ENCODE measurements at places on chromosomes 3 and 15.

GRCh38 chr3:27632431-27633223 is 89.5 kb downstream of the EOMES start:
- DNase-seq = peak; percentile 81
- no peaks in the 10 kb centered on the region for H3K27me3 ChIP-seq
- no peaks in the 10 kb centered on the region for H3K36me3 ChIP-seq
- H3K4me3 ChIP-seq = peak overlapping the region; percentile 1

GRCh38 chr15:37102305-37103162 is 2.2 kb upstream of the MEIS2 start:
- peaks cover 22% of the 10 kb centered on the region for H3K27me3 ChIP-seq
- H3K4me1 ChIP-seq = peaks cover 2% of the 10 kb centered on the region
- no peaks in the 10 kb centered on the region for H3K36me3 ChIP-seq
- peak overlapping the region; percentile 27 for H3K4me3 ChIP-seq
- no peak for DNase-seq

- no peak overlapping the region for H3K27ac ChIP-seq
- H3K4me3 ChIP-seq = no peak overlapping the region
- no peak for DNase-seq
- H3K27me3 ChIP-seq = peaks cover 6% of the 10 kb centered on the region
These were observed 2.2 kb downstream of the LTF start for GRCh38 chr3:46462511-46462910.

DNA sequence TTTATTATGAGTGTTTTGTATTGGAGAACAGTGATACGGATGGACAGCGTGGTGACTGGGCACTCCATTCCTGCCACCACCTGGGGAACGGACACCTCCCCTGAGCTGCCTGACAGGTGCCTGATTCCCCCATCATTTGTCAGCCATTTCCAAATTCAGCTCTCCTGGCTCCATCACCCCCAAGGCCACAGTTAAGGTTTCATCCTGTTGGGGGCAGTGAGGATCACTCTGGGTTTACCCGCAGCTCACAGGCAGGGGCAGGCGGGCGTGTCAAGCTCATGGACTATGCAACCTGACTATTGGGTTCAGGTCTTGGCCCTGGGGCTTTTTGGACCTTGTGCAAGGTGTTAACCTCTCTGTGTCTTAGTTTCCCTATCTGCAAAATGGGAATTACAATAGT is 76.3 kb downstream of the RAB11A start:
- H3K36me3 ChIP-seq = no peaks in the 10 kb centered on the region
- H3K4me3 ChIP-seq = no peak overlapping the region
- no peak for DNase-seq
- no peaks in the 10 kb centered on the region for H3K27me3 ChIP-seq
- H3K27ac ChIP-seq = no peak overlapping the region
- H3K4me1 ChIP-seq = no peaks in the 10 kb centered on the region

GRCh38 chr3:38264779-38265178 is 833 bp upstream of the SLC22A13 start:
- H3K36me3 ChIP-seq = no peaks in the 10 kb centered on the region
- no peak overlapping the region for H3K4me3 ChIP-seq
- no peak overlapping the region for H3K27ac ChIP-seq
- peaks cover 2% of the 10 kb centered on the region for H3K4me1 ChIP-seq
- no peak for DNase-seq
- no peaks in the 10 kb centered on the region for H3K27me3 ChIP-seq

DNA sequence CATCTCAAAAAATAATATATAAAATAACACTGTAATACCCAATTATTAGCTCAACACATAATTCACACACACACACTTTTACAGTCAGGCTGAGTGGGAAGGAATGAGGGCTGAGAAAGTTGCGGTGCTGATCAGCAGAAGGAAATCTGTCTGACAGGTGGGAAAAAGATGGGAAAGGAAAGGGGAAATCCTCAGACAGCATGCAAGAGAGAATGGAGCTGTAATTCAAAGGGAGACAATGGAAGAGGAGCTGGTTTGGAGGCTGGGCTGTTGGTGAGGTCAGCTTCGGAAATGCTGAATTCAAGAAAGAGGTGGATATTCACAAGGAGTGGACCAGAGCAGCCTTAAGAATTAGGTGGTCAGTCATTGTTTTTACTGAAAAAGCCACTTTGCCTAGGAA is 121.6 kb upstream of the LMOD3 start:
- no peaks in the 10 kb centered on the region for H3K27me3 ChIP-seq
- H3K36me3 ChIP-seq = no peaks in the 10 kb centered on the region
- H3K4me3 ChIP-seq = no peak overlapping the region
- H3K27ac ChIP-seq = peak overlapping the region; percentile 97
- DNase-seq = no peak

- H3K4me1 ChIP-seq = peaks cover 7% of the 10 kb centered on the region
- H3K27me3 ChIP-seq = no peaks in the 10 kb centered on the region
- DNase-seq = no peak
- H3K36me3 ChIP-seq = no peaks in the 10 kb centered on the region
- no peak overlapping the region for H3K4me3 ChIP-seq
These were observed 27.1 kb upstream of the ARHGEF26 start for GRCh38 chr3:154094051-154094450.

- H3K4me1 ChIP-seq = no peaks in the 10 kb centered on the region
- H3K36me3 ChIP-seq = peaks cover 15% of the 10 kb centered on the region
- no peaks in the 10 kb centered on the region for H3K27me3 ChIP-seq
- no peak overlapping the region for H3K4me3 ChIP-seq
These were observed 92.0 kb downstream of the ATG7 start for GRCh38 chr3:11364181-11364580.

- no peaks in the 10 kb centered on the region for H3K36me3 ChIP-seq
- no peak for DNase-seq
- H3K27me3 ChIP-seq = no peaks in the 10 kb centered on the region
- no peak overlapping the region for H3K4me3 ChIP-seq
- no peaks in the 10 kb centered on the region for H3K4me1 ChIP-seq
- H3K27ac ChIP-seq = no peak overlapping the region
These were observed 230.4 kb downstream of the ADAMTS17 start for GRCh38 chr15:100111125-100112060.

DNA sequence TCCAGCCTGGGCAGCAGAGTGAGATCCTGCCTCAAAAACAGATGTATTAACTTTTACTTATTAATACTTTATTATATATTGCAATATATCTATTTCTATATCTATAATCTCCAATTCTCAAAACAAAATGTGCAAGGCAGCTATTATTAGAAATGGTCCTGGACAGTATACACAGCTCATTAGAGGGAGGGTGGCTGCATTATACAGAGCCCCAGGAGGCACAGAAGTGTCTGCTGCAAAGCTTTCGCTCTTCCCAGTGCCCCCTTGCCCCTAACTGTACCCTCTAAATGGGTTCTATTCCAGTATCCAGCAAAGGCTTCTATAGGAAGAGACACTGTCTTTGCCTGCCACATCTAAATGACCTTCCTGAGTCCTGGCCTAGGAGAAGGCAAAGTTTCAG is 24.5 kb downstream of the ARL14 start:
- H3K27ac ChIP-seq = no peak overlapping the region
- H3K27me3 ChIP-seq = no peaks in the 10 kb centered on the region
- no peak for DNase-seq
- H3K4me3 ChIP-seq = no peak overlapping the region
- no peaks in the 10 kb centered on the region for H3K4me1 ChIP-seq
- H3K36me3 ChIP-seq = no peaks in the 10 kb centered on the region

GRCh38 chr3:61181874-61182273 is 69.4 kb downstream of the FHIT start:
- no peak overlapping the region for H3K4me3 ChIP-seq
- peaks cover 2% of the 10 kb centered on the region for H3K4me1 ChIP-seq
- no peaks in the 10 kb centered on the region for H3K27me3 ChIP-seq
- H3K36me3 ChIP-seq = no peaks in the 10 kb centered on the region

DNA sequence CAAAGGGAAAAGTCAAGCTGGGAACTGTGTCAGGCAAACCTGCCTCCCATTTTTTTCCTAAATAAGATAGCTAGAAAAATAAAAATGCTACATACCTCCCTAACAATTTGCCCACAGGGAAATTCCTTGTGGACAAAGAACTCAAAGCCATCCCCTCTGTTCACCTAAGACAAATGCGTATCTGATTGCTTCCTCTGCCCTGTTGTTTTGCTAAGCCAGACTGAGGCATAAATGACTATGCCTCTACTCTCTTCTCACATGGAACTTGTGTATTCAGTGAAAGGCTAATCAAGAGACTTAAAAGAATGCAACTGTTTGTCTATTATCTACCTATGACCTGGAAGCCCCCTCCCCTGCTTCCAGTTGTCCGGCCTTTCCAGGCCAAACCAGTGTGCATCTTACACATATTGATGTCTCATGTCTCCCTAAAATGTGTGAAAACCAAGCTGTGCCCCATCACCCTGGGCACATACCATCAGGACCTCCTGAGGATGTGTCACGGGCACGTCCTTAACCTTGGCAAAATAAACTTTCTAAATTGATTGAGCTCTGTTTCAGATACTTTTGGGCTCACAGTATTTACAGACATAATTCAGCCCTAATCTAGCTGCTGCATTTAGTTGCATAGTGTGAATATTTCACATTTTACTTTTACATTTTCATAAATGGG is 15.8 kb downstream of the CHD2 start:
- no peak overlapping the region for H3K4me3 ChIP-seq
- no peaks in the 10 kb centered on the region for H3K27me3 ChIP-seq
- H3K27ac ChIP-seq = peak overlapping the region; percentile 28
- H3K4me1 ChIP-seq = peaks cover 18% of the 10 kb centered on the region

- H3K4me3 ChIP-seq = no peak overlapping the region
- DNase-seq = no peak
- H3K36me3 ChIP-seq = no peaks in the 10 kb centered on the region
- H3K4me1 ChIP-seq = no peaks in the 10 kb centered on the region
- H3K27ac ChIP-seq = no peak overlapping the region
- H3K27me3 ChIP-seq = no peaks in the 10 kb centered on the region
These were observed 7.6 kb upstream of the RTP4 start for GRCh38 chr3:187360596-187360995.

GRCh38 chr3:145006271-145006670 is 1034.6 kb downstream of the DIPK2A start:
- no peaks in the 10 kb centered on the region for H3K4me1 ChIP-seq
- no peak overlapping the region for H3K4me3 ChIP-seq
- no peaks in the 10 kb centered on the region for H3K36me3 ChIP-seq
- H3K27me3 ChIP-seq = no peaks in the 10 kb centered on the region

GRCh38 chr3:57896031-57896430 is 112.2 kb upstream of the FLNB start:
- no peak for DNase-seq
- H3K27me3 ChIP-seq = no peaks in the 10 kb centered on the region
- no peaks in the 10 kb centered on the region for H3K4me1 ChIP-seq
- no peak overlapping the region for H3K4me3 ChIP-seq
- peaks cover 5% of the 10 kb centered on the region for H3K36me3 ChIP-seq
- H3K27ac ChIP-seq = no peak overlapping the region

- no peak for DNase-seq
- no peaks in the 10 kb centered on the region for H3K36me3 ChIP-seq
- peaks cover 2% of the 10 kb centered on the region for H3K4me1 ChIP-seq
- no peaks in the 10 kb centered on the region for H3K27me3 ChIP-seq
These were observed 303.5 kb upstream of the GADL1 start for GRCh38 chr3:31197941-31198340.

DNA sequence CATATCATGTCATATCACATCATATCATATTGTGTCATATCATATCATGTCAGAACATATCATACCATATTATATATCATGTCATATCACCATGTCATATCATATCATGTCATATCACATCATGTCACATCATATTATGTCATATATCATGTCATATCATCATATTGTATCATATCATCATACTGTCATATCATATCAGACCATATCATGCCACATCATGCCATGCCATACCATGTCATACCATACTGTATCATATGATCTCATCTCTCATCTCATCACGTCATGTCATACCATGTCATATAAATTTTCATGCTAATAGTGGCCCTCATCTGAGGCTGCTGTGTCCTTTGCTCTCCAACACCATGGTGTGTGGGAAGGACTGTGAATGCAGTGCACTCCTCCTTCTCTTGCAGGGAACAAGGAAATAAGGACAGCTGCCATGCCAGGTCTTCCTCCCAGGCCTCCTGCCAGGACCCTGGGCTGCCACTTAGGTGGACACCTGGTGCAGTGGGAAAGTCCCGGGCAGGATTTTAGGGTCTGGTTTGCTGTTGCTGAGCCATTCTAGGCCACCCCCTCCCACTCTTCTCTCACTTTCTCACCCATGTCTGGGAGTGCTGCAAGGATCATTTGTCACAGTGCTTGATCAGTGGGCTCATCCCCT is 72.4 kb upstream of the TRPM1 start:
- no peaks in the 10 kb centered on the region for H3K27me3 ChIP-seq
- no peak overlapping the region for H3K27ac ChIP-seq
- no peak for DNase-seq
- H3K36me3 ChIP-seq = no peaks in the 10 kb centered on the region
- H3K4me3 ChIP-seq = no peak overlapping the region

GRCh38 chr3:89635137-89635536 is 527.7 kb downstream of the EPHA3 start:
- H3K36me3 ChIP-seq = no peaks in the 10 kb centered on the region
- no peaks in the 10 kb centered on the region for H3K4me1 ChIP-seq
- no peak overlapping the region for H3K4me3 ChIP-seq
- H3K27ac ChIP-seq = no peak overlapping the region
- no peaks in the 10 kb centered on the region for H3K27me3 ChIP-seq

DNA sequence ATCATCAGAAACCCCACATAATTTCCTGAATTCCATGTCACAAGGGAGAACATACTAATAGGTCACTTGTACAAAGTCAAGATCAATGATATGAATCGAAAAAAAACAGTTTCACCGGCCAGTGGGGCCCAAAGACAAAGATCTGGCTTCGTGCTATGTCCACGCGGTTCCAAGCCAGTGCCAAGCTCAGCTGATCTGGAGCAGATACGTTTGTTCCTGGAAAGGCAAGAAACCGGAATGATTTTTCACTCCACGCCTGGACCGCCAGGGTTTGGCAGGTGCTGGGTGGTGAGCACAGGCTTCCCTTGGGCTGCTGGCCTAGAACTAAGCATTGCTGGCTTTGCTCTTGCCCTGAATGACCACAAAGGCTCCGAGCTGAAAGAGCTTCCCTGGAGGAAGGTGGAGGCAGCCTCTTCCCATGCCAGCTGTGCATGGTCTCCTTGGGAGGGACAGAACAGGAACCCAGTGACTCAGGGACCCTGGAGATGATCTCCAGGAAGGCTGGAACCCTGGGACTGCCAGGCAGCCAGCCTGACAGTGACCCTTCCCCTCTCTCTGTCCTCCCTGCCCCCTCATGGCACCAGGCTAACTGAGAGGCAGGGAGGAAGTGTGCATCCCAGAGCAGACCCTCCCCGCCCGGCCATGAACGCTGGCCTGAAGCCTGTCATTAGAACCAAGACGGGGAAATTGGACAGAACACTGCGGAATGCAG is 40.9 kb downstream of the TRPM1 start:
- no peaks in the 10 kb centered on the region for H3K27me3 ChIP-seq
- H3K36me3 ChIP-seq = no peaks in the 10 kb centered on the region
- H3K27ac ChIP-seq = no peak overlapping the region

DNA sequence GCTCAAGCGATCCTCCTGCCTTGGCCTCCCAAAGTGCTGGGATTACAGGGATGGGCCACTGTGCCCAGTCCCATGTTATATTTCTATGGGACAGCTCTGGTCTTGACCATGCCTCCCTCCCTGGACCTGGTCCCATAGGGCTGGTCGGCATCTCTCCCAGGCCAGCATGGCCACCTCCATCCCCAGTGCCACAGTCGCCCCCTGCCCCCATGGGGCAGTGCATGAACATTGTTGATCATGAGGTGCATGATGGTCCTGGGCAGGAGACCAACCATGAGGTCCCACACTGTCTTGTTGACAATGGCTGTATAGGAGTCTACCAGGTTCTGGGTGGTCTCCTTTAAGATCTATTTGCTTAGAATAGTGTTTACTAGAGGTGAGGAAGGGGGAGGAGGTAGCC is 6.5 kb downstream of the RPS17 start:
- peaks cover 3% of the 10 kb centered on the region for H3K4me1 ChIP-seq
- H3K27me3 ChIP-seq = no peaks in the 10 kb centered on the region
- DNase-seq = no peak
- H3K36me3 ChIP-seq = peaks cover 30% of the 10 kb centered on the region

All from trophoblast cell (in vitro differentiated cells and primary cell).